ENCODE measurements at places on chromosomes 12 and 14. TPM values are rescaled to one million over a fixed set of nuclear protein-coding genes. Genes with fewer than 3 reads are reported as not detected.

LALBA gene
- total RNA-seq = not detected

CRIP2 gene
- 6.0 TPM for total RNA-seq

SPATA7 gene
- total RNA-seq = 3.2 TPM

DNA sequence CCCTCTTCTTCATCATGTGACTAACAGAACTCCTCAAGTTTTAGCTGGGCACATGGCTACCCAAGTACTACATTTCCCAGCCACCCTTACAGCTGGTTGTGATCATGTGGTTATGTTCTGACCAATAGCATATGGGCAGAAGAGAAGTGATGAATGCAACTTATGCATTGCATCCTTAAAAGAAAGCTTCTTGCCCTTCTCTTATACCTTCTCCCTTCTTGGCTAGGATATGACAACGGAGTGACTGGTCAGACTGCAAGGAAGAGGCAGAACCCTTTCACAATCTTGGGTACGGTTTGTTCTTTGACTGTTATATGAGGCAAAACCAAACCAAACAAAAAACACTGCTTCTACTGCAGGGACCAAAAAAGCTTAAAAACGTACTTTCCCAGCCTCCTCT is 66.5 kb upstream of the MAX start:
- H3K27ac ChIP-seq = no peak overlapping the region
- no peak overlapping the region for H3K4me3 ChIP-seq
- peaks cover 42% of the 10 kb centered on the region for H3K4me1 ChIP-seq
- peak; percentile 41 for DNase-seq
- H3K27me3 ChIP-seq = no peaks in the 10 kb centered on the region

DNA sequence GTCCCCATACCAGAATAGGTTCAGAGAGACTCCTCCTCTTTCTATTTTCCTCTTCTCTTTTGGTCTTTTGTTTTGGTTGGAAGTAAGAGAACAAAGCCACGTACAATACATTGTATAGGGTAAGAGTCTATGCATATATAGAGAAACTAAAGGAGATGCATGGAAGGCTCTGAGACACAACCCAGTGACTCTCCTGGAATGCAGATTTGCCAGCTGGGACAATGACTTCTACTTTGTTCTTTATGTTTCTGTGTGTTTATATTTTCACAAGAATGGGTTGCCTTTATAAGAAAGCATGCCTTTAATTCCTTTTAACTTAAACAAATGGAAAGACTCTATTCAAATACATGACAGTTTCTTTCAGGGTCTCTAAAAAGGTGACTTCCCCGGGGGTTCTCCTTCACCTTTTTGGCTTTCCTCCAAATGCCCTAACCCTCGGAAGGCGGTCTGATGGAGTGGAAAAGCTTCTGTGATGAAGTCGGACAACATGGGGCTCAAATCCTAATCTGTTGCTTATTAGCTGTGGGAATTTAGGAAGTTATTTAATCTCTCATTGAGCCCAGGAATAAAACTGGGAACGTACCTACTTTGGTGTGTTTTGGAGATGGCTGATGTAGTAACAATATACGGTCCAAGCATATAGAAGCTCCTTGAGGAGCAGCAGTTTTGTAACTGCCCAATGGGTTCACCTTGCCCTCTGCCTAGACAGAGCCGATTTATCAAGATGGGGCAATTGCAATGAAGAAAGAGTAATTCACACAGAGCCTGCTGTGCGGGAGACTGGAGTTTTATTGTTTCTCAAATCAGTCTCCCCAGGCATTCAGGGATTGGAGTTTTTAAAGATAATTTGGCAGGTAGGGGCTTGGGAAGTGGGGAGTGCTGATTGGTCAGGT is 9.1 kb upstream of the SERPINA1 start:
- no peaks in the 10 kb centered on the region for H3K27me3 ChIP-seq
- no peaks in the 10 kb centered on the region for H3K4me1 ChIP-seq
- DNase-seq = no peak
- no peak overlapping the region for H3K27ac ChIP-seq

- H3K27me3 ChIP-seq = no peaks in the 10 kb centered on the region
- H3K27ac ChIP-seq = no peak overlapping the region
Measured at GRCh38 chr12:21459474-21459873, 22.0 kb downstream of the PYROXD1 start.
